HFF-Myc (cell line): ENCODE measurements at places on chromosomes 16 and 17.
A peak's percentile ranks its signal among the peaks of the same experiment; 100 is the strongest.

GRCh38 chr16:73599351-73599750, 551.4 kb upstream of the ZFHX3 start:
- DNase-seq = no peak

DNA sequence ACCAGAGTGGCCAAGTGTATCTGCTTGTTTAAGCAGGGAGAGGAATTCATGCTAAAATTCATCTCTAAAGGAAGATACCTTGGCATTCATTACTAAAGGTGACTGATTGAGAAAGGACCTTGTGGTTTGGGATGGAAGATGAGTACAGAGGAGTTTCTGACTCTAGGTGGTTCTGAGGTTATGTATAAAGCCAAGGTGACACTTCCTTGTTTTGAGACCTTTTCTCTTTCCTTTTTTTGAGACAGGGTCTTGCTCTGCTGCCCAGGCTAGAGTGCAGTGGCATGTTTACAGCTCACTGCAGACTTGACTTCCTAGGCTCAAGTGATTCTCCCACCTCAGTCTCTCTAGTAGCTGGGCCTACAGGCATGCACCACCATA, 9.1 kb downstream of the ABHD15 start:
- no peak for DNase-seq

- DNase-seq = no peak
These were observed 3.4 kb downstream of the MRTFB start for GRCh38 chr16:14074544-14074943.

GRCh38 chr17:31830971-31831858, 27.8 kb downstream of the COPRS start:
- no peak for DNase-seq

GRCh38 chr17:9912121-9913099, 7.3 kb upstream of the RCVRN start:
- no peak for DNase-seq

DNA sequence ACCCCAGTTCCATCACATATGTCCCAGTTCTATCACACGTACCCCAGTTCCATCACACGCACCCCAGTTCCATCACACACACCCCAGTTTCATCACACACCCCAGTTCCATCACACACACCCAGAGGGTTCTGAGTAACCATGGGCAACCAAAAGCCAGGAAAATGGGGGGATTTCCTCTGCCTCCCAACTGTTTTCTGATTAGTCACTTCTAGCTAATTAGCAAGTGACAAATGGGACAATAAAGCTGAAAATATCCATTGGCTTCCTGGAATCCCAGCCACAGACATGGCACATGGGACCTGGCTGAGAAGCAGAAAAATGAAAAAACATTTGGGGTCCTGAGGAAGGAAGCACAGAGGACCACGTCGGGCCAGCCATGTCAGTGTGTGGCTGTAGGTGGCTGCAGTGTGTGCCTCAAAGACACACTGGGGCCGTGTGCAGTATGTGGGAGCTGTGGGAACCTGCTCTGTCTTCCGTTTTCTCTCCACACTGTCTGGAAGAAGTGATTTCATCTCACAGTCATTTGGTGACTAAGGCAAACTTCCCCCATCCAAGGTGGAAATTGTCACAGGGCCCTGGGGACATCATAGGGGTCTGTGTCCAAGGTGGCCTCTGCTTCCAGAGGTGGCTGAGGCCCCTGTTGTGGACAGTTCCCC, 106.7 kb downstream of the CMIP start:
- DNase-seq = no peak

DNA sequence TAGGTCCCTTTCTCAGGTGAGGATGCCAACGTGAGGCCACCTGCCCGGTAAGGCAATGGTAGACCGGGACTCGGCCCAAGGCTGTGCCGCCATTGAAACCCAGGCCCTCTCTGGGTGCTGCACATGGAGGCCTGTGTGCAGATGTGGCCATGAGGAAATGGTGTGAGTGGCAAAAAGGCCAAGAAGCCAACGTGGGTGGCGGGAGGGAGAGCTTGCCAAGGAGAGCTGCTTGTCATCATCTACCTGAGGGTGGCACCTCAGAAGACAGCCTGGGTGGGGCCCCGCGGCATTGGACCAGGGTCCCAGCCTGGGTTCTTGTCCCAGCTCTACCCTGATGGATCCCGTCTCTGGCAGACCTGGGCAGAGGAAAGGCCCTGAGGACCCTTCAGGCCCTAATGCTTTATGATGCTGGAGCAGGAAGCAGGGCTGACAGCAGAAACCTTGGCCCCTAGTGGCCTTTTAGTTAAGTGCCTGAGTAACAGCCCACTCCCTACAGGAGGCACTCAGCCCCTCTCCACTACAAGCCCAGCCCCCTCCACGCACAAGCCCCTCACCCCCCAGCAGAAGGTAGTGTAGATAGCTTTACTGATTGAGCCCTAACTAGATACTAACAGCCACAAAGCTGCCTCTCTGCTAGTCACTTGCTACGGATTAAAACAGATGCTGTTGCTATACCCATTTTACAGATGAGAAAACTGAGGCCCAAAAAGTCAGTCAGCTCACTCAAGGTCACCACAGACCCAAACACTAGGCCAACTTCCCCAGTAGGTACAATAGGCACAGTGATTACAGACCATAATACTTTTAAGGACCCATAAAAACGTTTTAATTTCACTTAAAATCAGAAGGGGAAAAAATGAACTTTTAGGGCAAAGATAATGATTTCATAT, 26.2 kb upstream of the KIFC3 start:
- DNase-seq = no peak

DNA sequence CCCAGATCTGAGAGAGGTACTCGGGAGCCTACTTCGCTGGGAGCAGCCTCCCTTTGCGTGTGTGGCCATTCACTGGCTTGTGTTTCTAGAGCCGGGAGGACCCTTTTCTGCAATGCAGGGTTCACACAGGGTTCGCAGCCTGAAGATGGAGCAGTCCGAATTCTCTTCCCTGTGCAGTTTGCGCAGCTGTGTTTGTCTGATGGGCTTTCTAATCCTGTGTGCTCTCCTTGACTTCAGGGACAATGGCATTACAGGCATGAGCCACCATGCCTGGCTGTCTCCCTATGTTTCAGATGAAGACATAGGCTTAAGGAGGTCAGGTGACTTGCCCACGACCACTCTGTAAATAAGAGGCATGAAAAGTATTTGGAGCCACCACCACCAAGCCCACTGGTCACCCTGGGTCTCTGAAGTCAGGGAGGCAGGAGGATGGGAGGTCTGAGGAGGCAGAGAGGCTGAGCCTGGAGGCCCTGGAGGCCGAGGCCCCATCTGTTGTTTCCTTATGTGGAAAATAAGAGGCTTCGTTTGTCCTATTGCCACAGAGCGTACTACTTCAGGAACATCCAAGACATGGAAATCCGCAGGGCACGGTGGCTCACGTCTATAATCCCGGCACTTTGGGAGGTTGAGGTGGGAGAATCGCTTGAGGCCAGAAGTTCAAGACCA, 5.0 kb upstream of the STH start:
- DNase-seq = no peak

- no peak for DNase-seq
These were observed at the start of gene TBKBP1 for GRCh38 chr17:47693731-47694580. Gene TBKBP1, plus strand, starts transcription at chr17:47694161. Its CDS starts 1,952 bp downstream, at chr17:47696113.

GRCh38 chr17:79799174-79799537, 2.3 kb upstream of the CBX8 start:
- no peak for DNase-seq

- DNase-seq = peak; percentile 10
These were observed 243.9 kb downstream of the CDH8 start for GRCh38 chr16:61792194-61792909.

DNA sequence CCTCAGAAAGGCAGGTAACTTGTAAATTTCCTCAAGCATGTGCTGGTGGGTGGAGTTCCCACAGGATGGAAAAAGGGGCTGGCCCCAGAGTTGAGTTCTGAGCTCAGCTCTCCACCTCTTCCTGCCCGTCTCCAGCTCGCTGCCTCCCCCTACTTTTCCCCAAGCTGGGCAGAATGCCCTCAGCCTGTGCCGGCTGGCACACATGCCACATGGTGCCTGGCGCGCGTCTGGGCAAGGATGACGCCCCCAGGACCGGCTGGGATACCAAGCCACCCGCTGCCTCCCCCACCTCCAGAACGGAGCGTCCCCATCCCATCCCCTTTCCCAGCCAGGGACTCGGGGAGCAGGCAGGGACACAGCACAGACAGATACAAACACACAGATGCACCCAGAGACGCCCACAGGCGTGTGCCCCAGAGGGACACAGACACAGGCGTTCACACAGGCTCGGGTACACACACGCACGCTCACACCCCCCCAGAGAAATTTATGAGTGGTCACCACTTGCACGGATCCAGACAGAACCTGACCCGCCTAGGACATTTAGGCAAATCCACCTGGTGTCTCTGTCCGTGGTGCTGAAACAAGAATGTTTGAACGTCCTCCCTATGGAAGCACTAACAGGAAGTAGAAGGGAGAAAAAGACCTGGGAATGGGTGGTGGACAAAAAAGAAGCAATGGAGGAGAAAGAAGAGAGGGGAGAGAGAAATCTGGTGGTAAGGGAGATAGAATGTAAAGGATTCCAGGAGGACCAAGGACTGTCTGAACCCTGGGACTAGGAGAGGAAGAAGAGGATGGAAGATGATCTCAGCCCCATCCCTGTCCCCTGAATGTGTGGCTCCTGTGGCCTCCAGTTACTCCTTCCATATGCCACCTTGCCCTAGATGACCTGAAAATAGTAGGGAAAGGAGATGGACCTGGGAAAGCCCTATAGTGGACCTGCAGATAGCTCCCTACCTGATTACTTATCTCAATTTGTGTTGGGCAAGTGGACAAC, 15.5 kb downstream of the NEUROD2 start:
- peak; percentile 43 for DNase-seq

GRCh38 chr17:40447148-40447644, 3.9 kb downstream of the IGFBP4 start:
- no peak for DNase-seq
